Fibroblast of gingiva (primary cell): ENCODE measurements at places on chromosomes 2 and 18.

DNA sequence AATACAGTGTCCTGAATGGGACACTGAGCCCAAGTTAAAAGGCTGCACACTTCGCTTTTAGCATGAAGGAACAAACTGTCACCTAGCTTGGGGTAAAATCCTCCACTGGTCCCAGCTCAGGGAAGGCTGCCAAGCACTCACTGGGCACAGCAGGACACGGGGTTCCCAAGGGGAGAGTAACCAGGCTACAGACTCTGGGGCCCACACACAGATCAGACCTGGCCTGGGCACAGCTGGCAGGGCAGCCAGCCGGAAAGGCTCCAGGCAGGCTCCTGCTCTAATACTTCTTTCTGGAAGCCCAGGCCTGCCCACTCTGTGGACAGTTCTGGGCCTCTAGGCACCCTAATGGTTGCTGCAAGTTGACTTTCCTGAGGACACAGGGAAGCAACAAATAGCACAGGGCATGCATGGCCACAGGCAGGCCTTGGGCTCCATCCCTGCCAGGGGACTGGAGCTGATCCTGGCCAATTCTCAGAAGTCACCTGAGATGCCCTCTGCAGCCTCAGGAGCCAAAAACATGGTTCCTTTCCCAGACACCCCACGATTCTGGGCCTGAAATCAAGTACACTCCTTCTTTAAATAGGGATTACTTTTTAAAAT, 18.7 kb upstream of the SULT1C3 start:
- DNase-seq = no peak

DNA sequence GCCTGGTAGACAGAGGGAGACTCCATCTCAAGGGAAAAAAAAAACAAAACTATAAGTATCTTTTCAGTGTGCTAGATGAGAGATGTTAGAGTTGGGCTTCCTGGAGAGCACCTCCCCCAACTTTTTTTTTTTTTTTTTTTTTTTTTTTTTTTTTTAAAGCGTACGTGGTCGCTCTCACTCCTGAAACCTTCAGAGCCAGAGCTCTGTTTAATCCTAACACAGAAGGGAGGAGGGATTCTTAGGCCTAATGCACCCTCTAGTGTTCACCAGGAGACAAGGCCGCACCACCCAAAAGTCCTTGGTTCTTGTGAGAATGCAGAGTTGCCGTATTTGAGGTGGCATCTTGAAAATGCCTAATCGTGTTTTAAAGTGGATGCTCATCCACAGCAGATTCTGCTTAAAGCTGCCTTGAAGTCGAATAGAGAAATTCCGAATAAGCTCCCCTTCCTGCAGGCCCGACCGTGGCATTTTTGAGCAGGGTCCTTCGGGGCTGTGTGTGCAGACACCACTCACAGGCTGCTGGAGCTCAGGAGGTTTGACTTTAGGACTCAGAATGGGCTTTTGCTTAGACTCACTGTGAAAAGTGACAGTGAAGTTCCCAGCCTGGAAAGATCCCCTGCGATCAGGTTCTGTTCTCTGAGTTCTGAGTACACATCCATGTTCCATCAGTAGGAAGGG, 252.6 kb downstream of the AGAP1 start:
- DNase-seq = peak; percentile 85

GRCh38 chr2:207230261-207231105, 64.7 kb upstream of the KLF7 start:
- no peak for DNase-seq

DNA sequence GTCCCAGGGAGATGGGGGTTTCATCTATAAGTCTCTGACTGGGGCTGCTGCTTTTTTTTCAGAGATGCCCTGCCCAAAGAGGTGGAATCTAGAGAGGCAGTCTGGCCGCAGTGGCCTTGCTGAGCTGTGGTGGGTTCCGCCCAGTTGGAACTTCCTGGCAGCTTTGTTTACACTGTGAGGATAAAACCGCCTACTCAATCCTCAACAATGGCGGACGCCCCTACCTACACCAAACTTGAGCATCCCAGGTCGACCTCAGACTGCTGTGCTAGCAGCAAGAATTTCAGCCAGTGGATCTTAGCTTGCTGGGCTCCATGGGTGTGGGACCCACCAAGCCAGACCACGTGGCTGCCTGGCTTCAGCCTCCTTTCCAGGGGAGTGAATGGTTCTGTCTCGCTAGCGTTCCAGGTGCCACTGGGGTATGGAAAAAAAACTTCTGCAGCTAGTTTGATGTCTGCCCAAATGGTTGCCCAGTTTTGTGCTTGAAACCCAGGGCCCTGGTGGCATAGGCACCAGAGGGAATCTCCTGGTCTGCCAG, 152.6 kb upstream of the CYP26B1 start:
- no peak for DNase-seq

- DNase-seq = no peak
These were observed 28.1 kb downstream of the PIK3C3 start for GRCh38 chr18:41982942-41983660.

- DNase-seq = no peak
These were observed 679 bp downstream of the RNF144A start for GRCh38 chr2:6917761-6918421.

- DNase-seq = no peak
These were observed 343.4 kb downstream of the GPD2 start for GRCh38 chr2:156779416-156780120.

- no peak for DNase-seq
These were observed 1.5 kb upstream of the PEX13 start for GRCh38 chr2:61015976-61016375.

DNA sequence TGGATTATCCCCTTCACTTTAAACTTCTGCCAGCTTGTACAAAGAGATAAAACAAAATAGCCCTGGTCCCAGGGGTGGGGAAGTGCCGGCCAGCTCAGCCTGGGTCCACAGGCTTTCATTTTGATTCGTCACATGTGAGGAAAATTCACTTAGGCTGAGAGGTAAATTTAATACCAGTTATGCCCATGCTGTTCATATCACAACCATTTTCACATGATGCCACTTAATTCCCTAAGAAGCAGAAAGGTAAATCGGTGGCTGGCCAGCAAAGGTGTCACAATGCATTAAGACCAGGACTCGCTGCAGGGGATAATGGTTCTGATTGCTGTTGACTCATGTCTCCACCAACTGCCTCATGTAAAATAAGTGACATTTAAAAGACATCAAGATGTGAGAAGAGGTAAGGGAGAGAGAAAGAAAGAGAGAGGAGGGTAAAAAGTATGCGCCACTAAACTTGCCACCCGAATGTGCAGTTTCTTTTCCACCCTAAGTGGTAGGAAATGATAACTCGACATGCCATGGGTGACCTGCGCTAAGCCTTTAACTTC, 261.0 kb upstream of the SIX3 start:
- no peak for DNase-seq

DNA sequence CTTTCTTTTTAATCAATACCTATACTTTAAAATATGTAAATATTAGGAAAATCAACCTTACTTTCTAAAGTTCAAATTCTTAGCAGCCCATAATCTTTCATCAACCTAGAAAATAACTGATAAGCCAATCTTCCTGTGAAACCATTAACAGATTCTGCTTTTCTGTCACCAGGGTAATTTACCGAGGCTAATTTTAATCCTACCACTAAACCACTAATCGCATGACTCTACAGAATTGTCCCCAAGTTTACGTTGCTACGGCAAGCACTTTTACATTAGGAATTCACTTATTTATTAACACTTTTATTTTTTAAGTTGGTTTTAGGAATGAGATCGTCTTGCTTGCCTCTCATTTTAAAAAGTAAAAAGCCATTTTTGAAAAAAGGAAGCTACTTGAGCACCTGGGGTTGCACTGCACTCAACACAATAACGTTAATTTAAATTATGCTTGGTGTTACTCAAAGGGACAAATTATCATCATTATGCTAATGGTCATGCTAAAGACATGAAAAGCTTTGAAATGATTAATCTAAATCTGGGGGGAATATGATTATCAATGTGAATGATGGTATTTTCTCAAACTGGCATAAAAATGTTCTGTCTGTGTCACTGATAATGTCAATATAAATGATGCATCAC, 10.2 kb downstream of the ZNF516 start:
- no peak for DNase-seq

GRCh38 chr2:72129681-72130340, 17.9 kb downstream of the CYP26B1 start:
- no peak for DNase-seq

GRCh38 chr18:10139783-10140410, 226.1 kb downstream of the VAPA start:
- DNase-seq = peak; percentile 61

DNA sequence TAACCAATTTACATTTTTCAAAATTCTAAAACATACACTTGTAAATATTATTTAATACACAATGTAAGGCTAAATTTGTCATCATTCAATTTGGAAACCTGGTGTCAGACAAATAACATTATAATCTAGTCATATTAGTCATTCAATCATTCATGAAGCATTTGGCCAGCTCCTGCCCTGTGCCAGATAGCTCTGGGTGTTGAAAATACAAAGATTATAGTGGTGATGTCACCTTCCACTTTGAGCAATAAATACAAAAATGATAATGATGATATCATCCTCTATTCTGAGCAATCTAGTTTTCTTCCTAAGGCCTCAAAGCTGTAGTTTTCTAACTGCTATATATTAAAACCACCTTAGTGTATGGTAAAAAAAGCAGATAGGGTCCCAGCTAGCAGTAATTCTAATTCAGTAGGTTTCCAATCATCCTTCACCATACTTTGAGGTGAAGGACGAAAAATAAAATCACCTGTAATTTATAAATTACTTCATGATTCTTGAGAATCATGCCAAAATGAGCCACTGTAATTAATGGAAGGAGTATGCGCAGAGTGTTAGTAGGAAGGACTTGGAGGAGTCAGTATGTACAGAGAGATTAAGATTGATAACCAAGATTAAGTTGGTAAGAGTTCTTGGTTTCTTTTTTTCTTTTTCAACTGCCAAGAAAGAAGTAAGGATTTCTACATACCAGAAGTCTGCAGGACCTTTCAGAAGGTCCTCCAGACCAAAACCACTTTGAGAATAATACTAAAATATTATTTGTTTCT, 23.2 kb downstream of the MEMO1 start:
- DNase-seq = peak; percentile 52

DNA sequence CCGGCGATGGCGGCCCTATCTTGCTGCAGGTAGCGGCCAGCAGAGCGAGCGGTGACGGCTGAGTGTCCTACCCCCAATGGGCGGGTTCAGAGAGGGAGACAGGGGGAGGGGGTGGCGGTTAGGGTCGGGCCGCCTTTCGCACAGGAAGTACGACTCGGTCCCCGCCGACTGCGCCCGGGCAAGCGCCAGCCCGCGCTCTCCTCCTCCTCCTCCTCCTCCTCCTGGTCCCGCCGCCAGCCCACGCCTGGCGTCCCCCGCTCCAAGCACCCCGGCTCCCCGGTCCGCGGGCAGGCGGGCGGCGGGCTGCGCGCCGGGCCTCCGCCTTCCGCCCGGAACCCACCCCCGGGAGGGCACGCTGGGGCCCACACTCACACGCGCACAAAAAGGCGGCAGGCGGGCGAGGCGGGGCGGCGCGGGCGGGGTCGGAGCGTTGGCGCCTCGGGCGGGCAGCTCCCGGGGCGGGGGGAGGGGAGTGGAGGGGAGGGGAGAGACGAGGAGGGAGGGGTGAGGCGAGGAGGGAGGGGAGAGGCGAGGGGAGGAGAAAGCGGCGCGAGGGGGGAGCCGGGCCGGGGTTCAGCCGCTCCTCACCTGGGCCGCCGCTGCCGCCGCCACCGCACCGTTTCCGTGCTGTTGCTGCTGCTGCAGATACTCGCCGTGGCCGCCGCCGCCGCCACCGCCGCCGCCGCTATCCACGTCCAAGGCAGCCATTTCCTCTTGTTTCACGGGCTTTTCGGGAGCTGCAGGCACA, 1.2 kb downstream of the SP3 start:
- DNase-seq = peak; percentile 91

DNA sequence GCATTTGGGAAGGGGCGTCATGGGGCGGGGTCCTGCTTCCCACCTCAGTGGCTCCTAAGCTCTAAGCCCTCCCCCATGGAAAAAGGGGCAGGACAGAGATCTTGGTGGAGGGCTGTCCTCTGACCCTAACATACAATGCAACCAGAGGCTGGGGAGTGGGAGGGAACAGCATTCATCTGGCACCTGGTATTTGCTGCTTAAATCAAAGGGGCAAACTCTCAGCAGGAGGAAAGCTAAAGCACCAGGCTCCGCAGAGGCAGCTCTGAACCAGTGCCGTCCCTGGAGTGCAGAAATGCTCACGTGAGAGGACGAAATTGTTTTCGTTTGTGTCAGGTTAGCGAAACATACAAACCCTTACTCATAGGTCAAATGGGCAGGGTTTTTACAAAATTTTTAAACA, 92.7 kb upstream of the PXDN start:
- no peak for DNase-seq

GRCh38 chr2:128196026-128196425, 105.0 kb downstream of the UGGT1 start:
- DNase-seq = no peak

DNA sequence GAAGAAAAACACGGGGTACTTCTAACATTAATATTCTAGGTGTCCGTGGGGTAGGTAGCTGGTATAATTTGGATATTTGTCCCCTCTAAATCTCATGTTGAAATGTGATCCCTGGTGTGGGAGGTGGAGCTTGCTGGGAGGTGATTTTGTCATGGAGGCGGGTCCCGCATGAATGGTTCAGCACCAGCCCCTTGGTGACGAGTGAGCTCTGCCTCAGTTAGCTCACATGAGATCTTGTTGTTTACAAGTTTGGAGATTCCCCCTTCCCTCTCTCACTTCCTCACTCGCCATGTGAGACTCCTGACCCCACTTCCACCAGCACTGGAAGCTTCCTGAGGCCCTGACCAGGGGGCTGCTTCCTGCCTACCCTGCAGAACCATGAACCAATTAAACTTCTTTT, 35.4 kb upstream of the DNER start:
- DNase-seq = no peak

DNA sequence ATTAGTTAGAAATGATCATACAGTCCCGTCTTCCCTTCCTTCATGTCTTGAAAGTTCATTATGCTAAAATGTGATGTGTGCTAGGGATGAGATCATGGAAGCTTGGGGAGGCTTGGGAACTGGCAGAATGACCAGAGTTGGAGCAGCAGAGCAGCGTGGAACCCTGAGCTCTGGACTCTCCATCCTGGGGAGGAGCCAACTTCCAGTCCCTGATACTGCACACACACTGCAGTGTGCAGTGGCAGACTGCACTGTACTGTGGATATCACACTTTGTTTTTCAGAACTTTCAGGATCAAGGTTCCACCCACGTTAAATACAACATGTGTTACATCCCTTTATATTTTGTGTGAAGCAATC, 27.3 kb upstream of the GREB1 start:
- no peak for DNase-seq

- no peak for DNase-seq
These were observed 10.0 kb downstream of the XRCC5 start for GRCh38 chr2:216119146-216119545.
